ENCODE measurements at places on chromosomes 3 and 15. TPM values are rescaled to one million over a fixed set of nuclear protein-coding genes. Genes with fewer than 3 reads are reported as not detected.

Gene HTR3E
- total RNA-seq: not detected

DNA sequence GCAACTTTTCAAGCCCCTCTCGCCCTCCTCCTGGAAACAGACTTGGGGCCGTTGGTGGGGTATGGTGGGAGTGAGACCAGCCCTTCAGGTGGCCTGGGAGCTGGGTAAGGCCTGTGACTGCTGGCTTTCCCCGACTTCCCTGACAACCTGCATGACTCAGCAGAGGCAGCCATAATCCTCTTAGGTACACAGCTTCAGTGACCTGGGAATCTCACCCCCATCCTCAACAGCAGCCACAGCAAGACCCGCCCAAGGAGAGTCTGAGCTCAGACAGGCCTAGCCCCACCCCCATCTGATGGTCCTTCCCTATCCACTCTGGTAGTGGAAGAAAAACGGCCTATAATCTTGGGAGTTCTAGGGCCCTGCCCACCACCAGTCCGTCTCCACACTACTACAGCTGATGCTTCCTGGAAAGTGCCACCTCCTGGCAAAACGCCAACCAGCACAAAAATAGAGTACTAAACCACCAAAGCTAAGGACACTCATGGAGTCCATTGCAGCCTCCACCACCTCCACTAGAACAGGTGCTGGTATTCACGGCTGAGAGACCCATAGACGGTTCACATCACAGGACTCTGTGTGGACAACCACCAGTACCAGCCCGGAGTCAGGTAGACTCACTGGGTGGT, 13.1 kb upstream of the SLC27A2 start:
- H3K36me3 ChIP-seq: no peaks in the 10 kb centered on the region
- H3K27me3 ChIP-seq: no peaks in the 10 kb centered on the region
- no peak overlapping the region for H3K27ac ChIP-seq
- no peaks in the 10 kb centered on the region for H3K4me1 ChIP-seq
- no peak for DNase-seq

Gene ERICH6
- total RNA-seq: 0.14 TPM

DNA sequence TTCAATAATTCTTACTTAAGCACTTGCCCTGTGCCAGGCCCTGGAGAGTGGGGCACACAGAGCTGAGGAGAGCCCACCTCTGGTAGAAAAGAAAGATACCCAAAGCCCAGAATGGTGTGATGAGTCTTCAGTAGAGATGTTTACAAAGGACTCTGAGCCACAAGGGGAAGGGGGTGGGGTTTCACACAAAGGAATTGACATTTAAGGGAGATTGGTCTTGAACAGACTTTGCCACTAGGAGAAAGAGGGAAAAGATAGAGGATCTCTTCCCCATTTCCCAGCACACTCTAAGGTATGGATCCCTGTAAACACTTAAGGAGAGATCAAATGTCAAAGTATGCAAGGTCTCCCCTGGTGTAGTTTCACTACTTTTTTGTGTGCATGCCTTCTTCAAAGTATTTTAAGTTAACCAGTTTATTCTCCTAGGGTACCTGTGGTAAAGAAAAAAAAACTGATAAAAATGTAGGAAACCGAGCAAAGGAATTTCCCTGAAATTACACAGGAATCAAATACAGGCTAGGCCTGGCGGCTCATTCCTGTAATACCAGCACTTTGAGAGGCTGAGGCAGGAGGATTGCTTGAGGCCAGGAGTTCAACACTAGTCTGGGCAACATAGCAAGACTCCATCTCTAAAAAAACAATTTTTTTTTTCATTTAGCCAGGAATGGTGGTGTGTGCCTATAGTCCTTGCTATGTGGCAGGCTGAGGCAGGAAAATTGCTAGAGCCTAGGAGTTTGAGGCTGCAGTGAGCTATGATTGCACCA, 117.6 kb upstream of the SKOR1 start:
- H3K4me3 ChIP-seq: no peak overlapping the region
- peak overlapping the region; percentile 10 for H3K27ac ChIP-seq
- no peaks in the 10 kb centered on the region for H3K27me3 ChIP-seq

- no peaks in the 10 kb centered on the region for H3K36me3 ChIP-seq
- peak overlapping the region; percentile 37 for H3K27ac ChIP-seq
- H3K27me3 ChIP-seq: no peaks in the 10 kb centered on the region
- peak; percentile 21 for DNase-seq
- H3K4me1 ChIP-seq: no peaks in the 10 kb centered on the region
- H3K4me3 ChIP-seq: no peak overlapping the region
Observed at GRCh38 chr3:29683018-29683993, 402.4 kb downstream of the RBMS3 start.

Gene MCTP2
- 9.3 TPM for total RNA-seq

- no peak overlapping the region for H3K4me3 ChIP-seq
- H3K27ac ChIP-seq: no peak overlapping the region
- H3K36me3 ChIP-seq: no peaks in the 10 kb centered on the region
- H3K4me1 ChIP-seq: no peaks in the 10 kb centered on the region
Observed at GRCh38 chr3:124654470-124654845, 75.8 kb upstream of the UMPS start.

DNA sequence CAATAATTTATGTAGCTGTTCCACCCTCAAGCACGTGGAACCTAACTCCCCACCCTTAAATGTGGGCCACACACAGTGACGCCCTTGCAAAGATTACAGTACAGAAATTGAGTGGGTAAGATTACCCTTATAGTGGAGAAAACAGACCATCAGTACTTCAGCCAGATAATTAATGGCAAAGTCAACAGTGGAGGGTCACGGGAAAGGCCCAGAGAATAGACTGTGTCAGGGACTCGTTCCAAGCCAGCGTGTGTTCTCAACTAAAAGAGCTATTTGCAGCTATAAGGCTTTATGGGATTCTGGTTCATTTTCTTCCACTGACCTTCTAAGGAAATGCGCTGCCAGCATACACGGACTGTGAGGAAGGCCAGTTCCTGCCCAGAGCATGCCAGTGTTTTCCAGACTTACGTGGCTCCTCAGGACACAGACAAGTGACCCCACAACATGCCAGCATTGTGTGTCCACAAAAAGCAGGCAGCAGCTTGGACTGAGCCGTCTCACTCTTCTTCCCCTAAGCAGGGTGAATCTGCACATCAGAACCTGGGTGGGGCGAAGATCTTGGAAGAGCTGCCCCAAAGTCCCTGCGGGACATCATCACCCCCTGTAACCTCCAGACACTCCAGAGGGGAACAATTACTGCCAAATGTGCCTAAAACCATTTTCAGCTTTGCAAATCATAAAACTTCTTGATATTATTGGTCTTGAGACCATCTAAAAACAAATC, 428.5 kb downstream of the OCA2 start:
- H3K27ac ChIP-seq: no peak overlapping the region
- H3K27me3 ChIP-seq: no peaks in the 10 kb centered on the region
- no peak for DNase-seq
- H3K36me3 ChIP-seq: no peaks in the 10 kb centered on the region
- H3K4me1 ChIP-seq: no peaks in the 10 kb centered on the region
- H3K4me3 ChIP-seq: no peak overlapping the region

GRCh38 chr3:32780735-32781210, 37.0 kb upstream of the TRIM71 start:
- H3K27me3 ChIP-seq: peaks cover 8% of the 10 kb centered on the region
- no peak for DNase-seq
- H3K4me1 ChIP-seq: peaks cover 14% of the 10 kb centered on the region

DNA sequence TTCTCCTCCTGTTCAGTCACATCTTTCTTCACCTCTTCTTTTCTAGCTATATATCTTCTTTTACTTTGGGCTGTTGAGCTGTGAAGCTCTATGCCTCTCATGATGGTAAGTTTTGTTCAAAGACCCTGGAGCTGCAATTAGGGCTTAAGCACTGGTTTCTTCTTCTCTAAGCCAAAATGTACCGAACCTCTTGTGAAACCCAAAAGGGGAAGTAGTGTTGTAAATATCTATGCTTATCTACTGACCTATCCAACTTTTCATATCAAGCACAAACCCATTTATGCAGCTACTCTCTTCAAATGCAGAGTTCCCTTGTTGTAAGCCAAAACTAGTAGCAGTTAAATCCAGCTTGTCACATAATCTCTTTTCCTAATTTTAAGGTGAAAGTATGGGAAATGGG, 123.6 kb upstream of the CD96 start:
- no peaks in the 10 kb centered on the region for H3K36me3 ChIP-seq
- DNase-seq: no peak
- H3K4me1 ChIP-seq: no peaks in the 10 kb centered on the region
- no peak overlapping the region for H3K4me3 ChIP-seq

DNA sequence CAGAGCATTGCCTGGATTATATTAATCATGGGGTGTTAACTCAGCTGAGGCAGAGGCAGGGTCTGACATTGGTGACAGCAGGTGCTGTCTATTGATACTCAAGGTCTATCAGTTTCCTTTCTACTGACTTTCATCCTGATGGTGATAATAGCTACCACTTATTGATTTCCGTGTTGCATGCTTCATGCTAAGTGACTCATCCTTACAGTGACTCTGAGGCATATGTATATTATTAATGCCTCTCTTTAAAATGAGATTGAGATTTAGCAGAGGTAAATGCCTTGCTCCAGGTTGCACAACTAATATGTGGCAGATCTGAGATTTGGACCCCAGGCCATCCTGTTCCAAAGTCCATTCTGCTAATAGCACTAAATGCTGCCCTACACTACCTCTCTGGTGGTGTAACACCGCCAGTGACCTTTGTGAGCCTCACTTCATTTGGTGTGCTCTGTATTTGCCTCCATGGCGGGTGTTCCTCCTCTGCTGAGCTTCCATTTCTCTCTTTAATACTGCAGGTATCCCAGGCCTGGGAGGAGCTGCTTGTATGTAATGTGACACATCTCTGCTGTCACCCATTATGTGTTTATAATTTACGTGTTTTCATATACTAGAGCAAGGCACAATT, 50.4 kb downstream of the GPR171 start:
- H3K4me3 ChIP-seq: no peak overlapping the region
- no peaks in the 10 kb centered on the region for H3K27me3 ChIP-seq
- no peak for DNase-seq

- DNase-seq: no peak
- no peak overlapping the region for H3K4me3 ChIP-seq
- H3K27ac ChIP-seq: no peak overlapping the region
- H3K36me3 ChIP-seq: no peaks in the 10 kb centered on the region
- H3K27me3 ChIP-seq: no peaks in the 10 kb centered on the region
Observed at GRCh38 chr3:73557986-73558726, 66.6 kb downstream of the PDZRN3 start.

- H3K36me3 ChIP-seq: no peaks in the 10 kb centered on the region
- DNase-seq: no peak
- no peak overlapping the region for H3K4me3 ChIP-seq
Observed at GRCh38 chr15:66864871-66865281, 162.8 kb downstream of the SMAD6 start.

Gene SNRK
- total RNA-seq: 48.3 TPM

GRCh38 chr3:43410592-43410991, 124.3 kb downstream of the SNRK start:
- no peaks in the 10 kb centered on the region for H3K27me3 ChIP-seq
- DNase-seq: no peak
- H3K4me3 ChIP-seq: no peak overlapping the region
- H3K36me3 ChIP-seq: no peaks in the 10 kb centered on the region

Gene MLF1
- 2.5 TPM for total RNA-seq

Gene INSYN1
- 0.61 TPM for total RNA-seq

DNA sequence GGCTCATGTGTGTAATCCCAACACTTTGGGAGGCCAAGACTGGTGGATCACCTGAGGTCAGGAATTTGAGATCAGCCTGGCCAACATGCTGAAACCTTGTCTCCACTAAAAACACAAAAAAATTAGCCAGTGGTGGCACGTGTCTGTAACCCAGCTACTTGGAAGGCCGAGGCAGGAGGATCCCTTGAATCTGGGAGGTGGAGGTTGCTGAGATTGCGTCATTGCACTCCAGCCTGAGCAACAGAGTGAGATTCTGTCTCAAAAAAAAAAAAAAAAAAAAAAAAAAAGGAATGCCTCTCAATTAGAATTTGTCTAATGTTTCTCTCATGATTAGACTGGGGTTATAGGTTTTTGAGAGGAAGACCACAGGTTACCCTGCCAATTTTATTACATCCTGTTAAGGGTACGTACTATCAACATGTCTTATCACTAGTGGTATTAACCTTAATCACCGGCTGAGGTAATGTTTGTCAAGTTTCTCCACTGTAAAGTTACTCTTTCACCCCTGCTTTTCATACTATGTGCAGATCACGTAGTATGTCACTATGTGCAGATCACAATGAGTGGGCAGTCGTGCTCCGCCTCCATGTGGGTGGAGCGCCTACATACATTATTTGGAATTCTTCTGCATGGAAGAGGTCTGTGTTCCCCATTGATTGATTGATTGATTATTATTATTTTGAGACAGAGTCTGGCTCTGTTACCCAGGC, 6.2 kb upstream of the RPAP1 start:
- peaks cover 5% of the 10 kb centered on the region for H3K27me3 ChIP-seq
- DNase-seq: no peak
- H3K4me1 ChIP-seq: no peaks in the 10 kb centered on the region
- H3K36me3 ChIP-seq: no peaks in the 10 kb centered on the region
- no peak overlapping the region for H3K4me3 ChIP-seq

GRCh38 chr3:124125315-124125714, 133.4 kb upstream of the ROPN1 start:
- H3K27ac ChIP-seq: no peak overlapping the region
- H3K27me3 ChIP-seq: no peaks in the 10 kb centered on the region
- no peak for DNase-seq
- no peaks in the 10 kb centered on the region for H3K4me1 ChIP-seq
- no peaks in the 10 kb centered on the region for H3K36me3 ChIP-seq
